ENCODE measurements at places on chromosomes 16 and 17.
A peak's percentile ranks its signal among the peaks of the same experiment; 100 is the strongest.

- no peak for DNase-seq
These were observed 459.8 kb downstream of the PMP22 start for GRCh38 chr17:14805348-14805747.

- no peak for DNase-seq
These were observed 5.5 kb downstream of the PPP1R9B start for GRCh38 chr17:50144845-50145531.

DNA sequence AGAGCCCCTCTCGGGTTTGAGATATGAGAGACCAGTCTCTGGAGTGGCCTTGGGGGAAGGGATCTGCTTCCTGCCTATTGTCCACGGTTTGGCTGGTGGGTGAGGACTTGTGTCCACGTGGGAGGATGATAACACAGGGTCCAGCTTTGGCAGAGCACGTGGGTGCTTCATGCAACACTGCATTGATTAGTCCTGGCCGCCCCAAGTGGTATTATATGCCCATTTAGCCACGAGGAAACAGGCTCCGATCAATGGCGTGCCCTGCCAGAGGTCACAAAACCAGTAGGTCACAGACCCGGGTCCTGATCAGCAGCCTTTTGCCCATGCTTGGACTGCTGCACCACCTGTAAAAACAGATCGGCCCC, 141.6 kb downstream of the RGS9 start:
- DNase-seq: no peak

DNA sequence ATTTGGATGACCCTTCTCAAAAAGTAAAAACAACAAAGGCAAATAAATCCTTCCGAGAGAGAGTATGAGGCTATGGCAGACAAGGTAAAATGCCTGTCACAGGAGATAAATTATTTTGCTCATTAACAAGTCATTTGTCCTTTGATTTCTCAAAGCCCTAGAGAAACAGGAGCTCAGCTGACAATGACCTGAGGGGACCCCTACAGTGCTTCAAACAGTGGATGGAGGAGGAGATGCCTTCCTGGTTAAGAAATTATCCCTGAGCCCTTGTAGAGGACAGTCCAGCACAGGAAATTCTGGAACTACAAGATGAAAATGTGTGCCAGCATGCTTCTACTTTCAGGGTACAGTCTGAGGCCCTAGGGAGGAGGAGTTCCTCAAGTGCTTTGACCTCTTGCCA, 24.0 kb upstream of the RHBDL3 start:
- DNase-seq: no peak

- no peak for DNase-seq
These were observed 27.0 kb downstream of the ASIC2 start for GRCh38 chr17:33266116-33266515.

GRCh38 chr17:11738151-11738550, 139.9 kb downstream of the DNAH9 start:
- no peak for DNase-seq

DNA sequence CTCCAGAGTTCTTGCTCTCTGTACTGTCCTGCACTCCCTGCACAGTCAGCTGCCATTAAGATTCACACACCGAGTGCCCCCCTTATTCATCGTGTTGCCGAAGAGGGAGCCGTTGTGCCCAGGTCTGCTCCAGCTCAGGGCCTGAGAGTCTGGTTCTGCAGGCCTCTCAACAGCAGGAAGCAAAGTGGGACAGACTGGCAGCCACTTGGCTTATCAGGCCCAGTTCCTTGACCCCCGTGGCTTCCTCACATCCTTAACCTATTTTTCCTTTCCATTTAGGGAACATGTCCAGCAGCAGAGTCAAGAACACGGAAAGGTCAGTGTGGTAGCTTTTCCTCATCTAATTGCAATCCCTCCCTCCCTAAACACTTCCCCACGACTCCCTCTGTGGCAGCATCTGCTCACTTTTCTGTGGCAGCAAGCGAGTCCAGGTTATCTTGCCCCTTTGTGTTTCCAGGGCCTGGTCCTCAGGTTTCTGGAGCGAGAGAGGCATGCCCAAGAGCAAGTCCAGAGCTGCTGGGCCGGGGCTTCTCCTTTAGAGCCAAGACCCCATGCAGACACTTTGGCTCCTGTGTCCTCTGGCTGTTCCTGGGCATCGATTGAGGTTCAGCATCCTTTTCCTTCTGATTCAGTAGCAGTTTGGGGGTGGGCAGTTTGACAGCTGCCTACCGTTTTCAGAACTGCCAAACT, 22.1 kb upstream of the ADAM11 start:
- DNase-seq: no peak

DNA sequence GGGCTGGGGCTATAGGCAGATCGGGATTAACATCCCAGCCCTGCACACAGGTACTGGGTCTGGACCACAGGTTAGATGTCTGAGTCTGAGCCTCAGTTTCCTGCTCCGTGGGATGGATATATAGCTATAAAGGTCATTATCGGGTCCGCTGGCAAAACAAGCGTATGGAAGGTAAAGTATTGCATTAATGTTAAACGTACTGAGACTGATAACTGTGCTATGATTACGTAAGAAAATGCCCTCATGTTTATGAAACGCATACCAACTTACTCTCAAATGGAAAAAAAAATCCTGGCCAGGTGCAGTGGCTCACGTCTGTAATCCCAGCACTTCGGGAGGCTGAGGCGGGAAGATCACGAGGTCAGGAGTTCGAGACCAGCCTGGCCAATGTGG, 135.2 kb downstream of the CCDC182 start:
- DNase-seq: no peak

DNA sequence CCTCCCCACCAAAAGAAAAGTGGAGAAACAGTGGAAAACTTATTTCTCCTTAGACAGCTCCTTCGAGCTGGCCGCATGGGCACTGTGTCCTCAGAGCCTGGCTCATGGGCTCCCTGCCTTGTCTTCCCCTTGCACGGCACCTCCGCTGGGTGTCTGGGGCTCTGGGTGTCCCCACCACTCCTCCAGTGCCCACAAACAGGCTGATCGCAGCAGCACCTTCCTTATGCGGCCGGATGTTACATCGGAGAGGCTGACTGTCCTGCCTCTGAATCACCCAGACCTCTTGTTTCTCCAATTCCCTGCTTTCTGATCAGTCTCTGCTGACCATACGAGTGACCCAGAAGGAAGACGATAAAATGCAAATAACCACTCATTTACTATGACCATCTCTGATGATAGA, 121.7 kb downstream of the SLC39A11 start:
- no peak for DNase-seq

DNA sequence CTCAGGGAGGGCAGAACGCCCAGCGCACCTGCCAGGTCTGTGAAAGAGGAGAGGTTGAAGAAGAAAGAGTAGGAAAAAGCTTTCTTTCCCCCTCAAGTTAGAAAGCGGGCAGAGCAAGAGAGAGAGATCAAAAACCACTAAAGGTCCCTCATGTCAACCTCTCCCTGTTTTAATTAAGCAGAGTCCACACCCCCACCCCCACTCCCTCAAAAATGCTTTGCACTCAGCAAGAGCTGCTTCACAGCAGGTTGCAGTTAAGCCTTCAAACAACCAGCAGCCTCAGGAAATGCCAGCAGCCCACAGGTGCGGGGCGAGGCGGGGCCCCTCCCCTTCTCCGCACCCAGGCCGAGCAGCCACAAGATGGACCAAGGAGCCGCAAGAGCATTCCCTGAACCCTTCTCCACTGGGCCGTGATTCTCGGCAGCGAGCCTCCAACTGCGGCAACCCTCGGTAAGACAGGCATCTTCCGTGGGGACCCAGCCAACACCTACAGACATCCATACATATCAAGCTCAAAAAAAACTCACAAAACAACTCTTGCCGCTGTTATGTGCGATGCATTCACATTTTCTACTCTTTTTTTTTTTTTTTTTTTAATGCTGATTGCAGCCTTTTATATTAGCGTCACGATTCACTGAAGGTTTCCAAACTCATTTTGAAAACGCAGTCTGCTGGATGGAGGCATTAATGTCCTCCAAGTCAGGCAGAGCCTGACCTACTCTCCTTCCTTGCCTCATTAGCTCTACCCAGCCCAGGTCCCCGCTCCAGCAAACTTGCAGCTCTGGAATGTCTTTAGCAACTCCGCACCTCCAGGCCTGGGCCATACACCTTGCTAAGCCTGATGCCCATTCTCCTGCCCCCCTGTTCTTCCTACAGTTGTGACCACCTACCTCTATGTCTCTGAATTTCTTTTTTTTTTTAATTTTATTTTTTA, 66.1 kb downstream of the AXIN2 start:
- DNase-seq: no peak

DNA sequence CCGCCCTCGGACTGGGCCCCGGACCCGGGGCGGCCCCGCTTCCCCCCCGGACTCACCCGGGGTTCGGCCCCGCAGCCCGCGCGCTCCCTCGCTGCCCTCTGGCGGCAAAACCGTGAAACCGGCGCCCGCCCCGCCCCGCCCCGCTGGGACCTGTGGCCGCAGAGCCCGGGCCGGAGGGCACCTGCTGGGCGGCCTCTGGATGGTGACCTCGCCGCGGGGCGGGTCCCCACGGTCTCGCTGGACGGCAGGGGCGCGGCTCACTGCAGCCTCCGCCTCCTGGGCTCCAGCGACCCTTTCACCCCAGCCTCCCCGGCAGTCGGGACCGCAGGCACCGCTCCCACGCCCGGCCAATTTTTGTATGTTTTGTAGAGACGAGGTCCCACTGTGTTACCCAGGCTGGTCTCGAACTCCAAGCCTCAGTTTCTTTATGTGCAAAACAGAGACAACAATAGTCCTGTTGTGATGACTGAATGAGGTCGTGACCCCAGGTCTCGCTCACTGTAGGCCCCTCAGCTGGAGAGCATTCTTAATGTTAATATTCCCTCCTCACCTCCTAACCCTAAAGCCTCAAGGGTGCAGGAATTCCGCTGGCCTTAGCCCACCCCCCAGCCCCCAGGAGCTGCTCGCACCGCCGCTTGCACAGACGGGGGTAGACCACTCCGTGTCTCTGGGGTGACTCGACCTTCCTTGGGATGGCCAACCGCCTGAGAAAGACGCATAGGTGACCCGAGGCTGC, 33.7 kb upstream of the RPH3AL start:
- peak; percentile 6 for DNase-seq

DNA sequence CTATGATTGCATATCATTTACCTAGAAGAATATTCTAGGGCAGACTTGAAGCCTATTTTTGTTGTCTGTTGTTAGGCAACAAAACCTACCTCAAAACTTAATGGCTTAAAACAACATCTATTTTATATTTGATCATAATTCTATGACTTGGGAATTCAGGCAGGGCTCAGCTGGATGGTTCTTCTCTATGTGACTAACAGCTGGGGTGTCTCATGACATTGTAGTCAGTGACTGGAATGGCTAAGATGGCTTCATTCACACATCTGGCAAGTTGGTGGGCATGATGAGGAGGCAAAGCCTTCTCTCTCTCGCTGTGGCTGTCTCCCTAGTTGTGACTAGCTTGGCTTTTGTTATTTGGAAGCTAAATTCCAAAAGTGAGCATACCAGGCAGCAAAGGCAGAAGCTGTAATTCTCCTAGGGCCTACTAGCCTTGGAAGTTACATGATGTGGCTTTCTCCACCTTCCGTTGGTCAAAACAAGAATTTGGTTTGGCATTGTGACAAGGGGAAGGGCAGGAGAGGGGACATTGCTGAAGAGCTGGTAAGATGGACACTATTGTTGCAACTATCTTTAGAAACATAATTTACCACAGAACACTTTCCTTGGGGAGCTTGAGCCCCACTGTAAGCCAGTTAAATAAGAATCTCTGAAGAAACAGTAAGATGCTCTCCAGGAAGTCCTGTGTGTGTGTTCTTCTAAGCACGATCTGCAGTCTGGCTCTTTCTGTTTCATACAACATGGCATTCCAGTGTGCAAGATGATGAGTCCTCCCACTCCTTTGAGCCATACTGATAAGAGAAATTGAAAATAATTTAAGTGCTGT, 39.4 kb downstream of the ZNRF1 start:
- no peak for DNase-seq

DNA sequence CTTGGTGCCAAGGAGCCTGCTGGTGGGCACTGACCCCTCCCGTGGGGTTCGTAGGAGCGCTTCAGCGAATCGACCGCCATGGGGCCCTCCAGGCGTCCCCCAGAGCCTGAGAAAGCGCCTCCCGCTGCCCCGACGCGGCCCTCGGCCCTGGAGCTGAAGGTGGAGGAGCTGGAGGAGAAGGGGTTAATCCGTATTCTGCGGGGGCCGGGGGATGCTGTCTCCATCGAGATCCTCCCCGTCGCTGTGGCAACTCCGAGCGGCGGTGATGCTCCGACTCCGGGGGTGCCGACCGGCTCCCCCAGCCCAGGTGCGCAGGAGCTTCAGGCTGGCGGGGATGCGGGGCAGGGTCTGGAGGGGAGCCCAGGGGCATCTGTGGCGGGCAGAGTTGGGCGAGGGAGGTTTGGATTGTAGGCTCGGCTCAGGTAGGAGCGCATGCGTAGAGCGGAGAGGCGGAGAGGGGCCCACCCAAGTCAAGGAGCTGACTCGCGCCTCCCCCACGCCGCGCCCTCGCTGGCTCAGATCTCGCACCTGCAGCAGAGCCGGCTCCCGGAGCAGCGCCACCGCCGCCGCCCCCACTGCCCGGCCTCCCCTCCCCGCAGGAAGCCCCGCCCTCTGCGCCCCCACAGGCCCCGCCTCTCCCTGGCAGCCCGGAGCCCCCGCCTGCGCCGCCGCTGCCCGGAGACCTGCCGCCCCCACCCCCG, 19.8 kb downstream of the FMNL1 start:
- no peak for DNase-seq

- peak; percentile 32 for DNase-seq
These were observed 398 bp downstream of the LGALS9 start for GRCh38 chr17:27631411-27631760.

DNA sequence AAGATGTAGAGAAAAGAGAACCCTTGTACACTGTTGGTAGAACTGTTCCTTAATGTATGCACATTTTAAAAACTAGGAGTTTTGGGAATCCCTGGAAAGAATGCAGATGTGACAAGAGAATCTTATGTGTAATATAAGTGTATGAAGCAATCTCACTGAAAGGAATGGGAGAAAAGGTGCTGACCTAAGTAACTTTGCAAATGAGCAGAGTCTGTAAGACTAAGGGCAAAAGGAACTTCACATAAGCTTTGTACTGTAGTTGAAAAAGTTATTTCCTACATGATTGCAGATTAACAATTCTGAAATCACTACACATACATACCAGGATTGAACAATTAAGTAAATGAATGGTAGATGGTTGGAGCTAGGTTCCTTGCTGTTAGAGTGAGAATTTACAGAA, 22.3 kb downstream of the CBLN1 start:
- no peak for DNase-seq

DNA sequence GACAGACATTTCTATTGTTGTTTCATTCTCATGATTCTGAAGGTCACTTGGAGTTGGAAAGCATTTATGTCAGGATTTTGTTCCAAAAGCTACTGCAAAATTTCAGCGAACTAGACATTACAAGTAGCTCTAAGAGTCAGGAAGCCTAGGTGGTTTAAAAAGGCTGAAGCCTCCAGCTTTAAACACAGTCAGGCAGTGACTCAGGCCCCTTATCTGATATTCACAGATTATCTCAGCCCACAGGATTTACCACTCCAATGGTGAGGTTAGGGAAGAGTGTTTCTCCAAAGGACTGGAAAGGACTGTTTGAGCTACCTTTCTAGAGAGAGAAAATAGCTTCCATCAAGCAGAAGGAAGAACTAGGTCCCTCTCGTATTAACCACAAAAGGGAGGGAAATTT, 624.4 kb upstream of the C16orf82 start:
- no peak for DNase-seq

DNA sequence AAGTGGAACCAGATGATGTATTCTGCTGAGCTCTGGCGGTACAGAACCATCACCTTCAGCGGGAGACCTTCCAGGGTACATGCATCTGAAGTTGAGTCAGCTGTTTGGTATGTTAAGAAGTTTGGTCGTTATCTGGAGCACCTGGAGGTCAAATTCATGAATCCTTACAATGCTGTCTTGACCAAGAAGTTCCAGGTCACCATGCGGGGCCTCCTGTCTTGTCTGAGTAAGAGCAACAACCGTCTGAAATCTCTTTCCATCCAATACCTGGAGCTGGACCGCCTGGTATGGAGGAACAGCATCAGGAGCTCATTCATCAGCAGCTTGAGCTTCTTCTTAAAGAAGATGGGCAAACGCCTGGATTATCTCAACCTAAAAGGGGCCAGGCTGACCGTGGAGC, 4.0 kb downstream of the FBXO39 start:
- no peak for DNase-seq

All from GDM1 (cell line).